ENCODE measurements at places on chromosomes 16 and 17.

DNA sequence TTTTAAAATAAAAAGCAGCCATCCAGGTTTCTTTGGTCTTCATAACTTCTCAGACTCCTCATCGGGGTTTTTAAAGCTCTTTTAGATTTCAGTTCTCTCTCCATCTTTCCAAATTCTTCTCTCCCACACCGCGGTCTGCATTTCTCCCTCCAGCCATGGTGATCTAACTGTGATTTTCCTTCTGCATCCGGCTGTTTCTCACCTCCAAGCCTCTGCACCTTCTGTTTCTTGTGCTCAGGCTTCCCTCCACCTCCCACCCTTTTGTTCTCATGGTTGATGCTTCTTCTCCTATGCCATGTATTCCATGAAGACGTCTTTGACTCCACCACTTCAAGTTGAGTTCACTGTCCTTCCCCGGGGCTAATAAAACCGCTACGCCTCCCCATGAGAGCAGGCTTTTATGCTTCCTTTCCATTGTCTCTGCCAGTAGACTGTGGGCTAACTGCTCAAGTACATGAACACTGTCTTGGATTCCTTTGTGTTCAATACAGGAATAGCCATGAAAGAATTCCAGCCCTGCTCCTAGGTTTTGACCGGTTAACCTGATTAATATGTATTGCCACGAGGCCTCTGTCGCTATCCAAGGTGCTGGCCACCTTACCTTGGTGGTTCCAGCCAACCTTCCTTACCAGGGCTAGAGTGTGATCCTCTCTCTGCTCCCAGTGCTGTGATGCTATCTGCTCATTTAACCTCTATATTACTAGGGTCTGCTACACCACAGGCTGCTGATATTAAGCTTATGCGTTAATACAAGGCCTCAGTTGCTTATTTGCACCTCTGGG is 625.1 kb downstream of the HS3ST4 start:
- H3K27ac ChIP-seq = no peak overlapping the region
- H3K4me3 ChIP-seq = no peak overlapping the region
- no peaks in the 10 kb centered on the region for H3K27me3 ChIP-seq

- H3K4me3 ChIP-seq = no peak overlapping the region
- no peaks in the 10 kb centered on the region for H3K27me3 ChIP-seq
- DNase-seq = no peak
- no peaks in the 10 kb centered on the region for H3K36me3 ChIP-seq
- no peaks in the 10 kb centered on the region for H3K4me1 ChIP-seq
These were observed 19.0 kb upstream of the CALB2 start for GRCh38 chr16:71339236-71340171.

GRCh38 chr16:30925632-30925987 is 2.2 kb downstream of the FBXL19 start:
- H3K36me3 ChIP-seq = no peaks in the 10 kb centered on the region
- H3K4me3 ChIP-seq = peak overlapping the region; percentile 2
- H3K27ac ChIP-seq = peak overlapping the region; percentile 79
- peaks cover 19% of the 10 kb centered on the region for H3K4me1 ChIP-seq
- H3K27me3 ChIP-seq = no peaks in the 10 kb centered on the region

- no peaks in the 10 kb centered on the region for H3K4me1 ChIP-seq
- no peak overlapping the region for H3K27ac ChIP-seq
- H3K36me3 ChIP-seq = no peaks in the 10 kb centered on the region
These were observed 180.2 kb upstream of the CHMP6 start for GRCh38 chr17:80811181-80812105.

DNA sequence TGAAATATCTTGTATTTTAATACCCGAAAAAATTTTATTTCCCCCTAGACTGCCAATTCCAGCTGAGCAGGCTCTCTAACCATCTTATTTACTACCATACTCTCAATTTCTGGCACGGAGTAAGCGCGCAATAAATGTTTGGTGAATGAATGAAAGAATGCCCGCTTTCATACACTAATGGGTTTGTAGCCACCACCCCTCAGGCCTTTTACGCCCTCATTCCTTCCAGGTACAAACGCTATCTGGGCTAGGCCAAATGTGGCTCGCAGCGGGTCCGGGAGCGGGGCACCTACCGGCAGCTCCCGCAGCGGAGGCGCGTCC is 536 bp upstream of the PLD2 start:
- H3K27me3 ChIP-seq = no peaks in the 10 kb centered on the region
- peaks cover 7% of the 10 kb centered on the region for H3K4me1 ChIP-seq
- DNase-seq = no peak
- H3K36me3 ChIP-seq = no peaks in the 10 kb centered on the region

DNA sequence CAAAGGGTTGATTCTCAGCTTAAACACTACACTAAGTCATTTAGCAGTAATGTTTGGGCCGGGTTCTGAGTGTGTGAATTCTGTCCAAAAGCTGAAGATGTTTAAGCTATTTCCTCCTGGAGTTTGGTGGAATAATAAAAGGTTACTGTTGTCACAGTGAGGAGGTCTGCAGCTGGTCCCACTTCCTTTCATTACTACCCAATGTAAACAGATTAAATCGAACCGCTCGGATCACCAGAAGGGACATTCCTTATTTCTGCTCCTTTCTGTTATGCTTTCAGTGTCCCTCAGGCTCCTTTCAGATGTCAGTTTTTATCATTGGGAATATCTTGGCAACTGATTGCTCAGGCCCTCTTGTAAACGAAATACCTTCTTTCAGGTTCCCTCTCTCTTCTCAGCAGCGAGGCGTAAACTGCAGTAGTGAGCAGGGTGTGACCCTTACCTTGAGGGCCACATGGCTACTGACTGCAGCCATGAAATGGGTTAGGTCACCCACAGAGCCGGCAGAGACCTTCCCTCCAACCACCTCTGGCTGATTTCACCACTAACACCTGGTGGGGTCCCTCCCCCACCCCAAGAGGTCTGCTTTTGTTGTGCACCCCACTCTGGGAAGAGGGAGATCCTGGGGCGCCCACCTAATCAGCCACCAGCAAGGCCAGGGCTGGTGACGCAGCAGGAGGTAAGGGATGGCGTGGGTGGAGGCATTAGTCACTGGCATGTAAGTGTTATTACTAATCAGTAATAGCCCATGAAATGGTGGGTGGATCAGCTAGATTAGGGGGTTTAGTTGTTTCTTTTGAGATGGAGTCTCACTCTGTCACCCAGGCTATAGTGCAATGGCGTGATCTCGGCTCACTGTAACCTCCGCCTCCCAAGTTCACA is 117.6 kb downstream of the VPS53 start:
- no peak for DNase-seq
- H3K4me3 ChIP-seq = no peak overlapping the region
- H3K36me3 ChIP-seq = no peaks in the 10 kb centered on the region
- no peaks in the 10 kb centered on the region for H3K27me3 ChIP-seq
- H3K27ac ChIP-seq = no peak overlapping the region

DNA sequence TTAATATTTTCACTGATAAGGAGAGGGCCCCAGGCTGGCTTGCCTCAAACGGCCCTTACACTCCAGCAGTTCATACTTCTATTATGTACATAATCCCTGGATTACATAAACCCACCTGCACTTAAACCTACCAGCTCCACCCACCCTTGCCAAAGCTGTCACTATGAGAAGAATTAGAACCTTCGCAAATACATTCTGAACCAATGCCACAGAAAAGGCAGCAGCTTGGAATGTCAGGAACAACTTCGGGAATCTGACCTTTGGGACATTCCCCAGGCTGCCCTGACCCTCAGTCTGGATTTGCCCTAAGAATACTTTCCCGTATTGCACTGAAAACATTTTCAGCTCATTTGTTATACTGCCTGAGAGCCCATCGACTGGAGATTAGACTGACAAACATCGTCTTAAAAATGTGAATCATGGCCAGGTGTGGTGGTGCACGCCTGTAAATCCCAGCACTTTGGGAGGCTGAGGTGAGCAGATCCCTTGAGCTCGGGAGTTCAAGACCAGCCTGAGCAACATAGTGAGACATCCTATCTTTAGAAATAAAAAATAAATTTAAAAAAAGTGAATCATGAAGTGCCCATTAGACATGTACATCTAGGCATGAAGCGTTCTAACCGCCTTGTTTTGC is 21.0 kb upstream of the SEC14L1 start:
- H3K4me3 ChIP-seq = no peak overlapping the region
- no peaks in the 10 kb centered on the region for H3K27me3 ChIP-seq
- peaks cover 39% of the 10 kb centered on the region for H3K4me1 ChIP-seq
- DNase-seq = no peak
- H3K27ac ChIP-seq = peak overlapping the region; percentile 15
- no peaks in the 10 kb centered on the region for H3K36me3 ChIP-seq

GRCh38 chr16:21277045-21277926 is 804 bp downstream of the CRYM start:
- no peak overlapping the region for H3K4me3 ChIP-seq
- no peaks in the 10 kb centered on the region for H3K27me3 ChIP-seq
- H3K4me1 ChIP-seq = peaks cover 10% of the 10 kb centered on the region

DNA sequence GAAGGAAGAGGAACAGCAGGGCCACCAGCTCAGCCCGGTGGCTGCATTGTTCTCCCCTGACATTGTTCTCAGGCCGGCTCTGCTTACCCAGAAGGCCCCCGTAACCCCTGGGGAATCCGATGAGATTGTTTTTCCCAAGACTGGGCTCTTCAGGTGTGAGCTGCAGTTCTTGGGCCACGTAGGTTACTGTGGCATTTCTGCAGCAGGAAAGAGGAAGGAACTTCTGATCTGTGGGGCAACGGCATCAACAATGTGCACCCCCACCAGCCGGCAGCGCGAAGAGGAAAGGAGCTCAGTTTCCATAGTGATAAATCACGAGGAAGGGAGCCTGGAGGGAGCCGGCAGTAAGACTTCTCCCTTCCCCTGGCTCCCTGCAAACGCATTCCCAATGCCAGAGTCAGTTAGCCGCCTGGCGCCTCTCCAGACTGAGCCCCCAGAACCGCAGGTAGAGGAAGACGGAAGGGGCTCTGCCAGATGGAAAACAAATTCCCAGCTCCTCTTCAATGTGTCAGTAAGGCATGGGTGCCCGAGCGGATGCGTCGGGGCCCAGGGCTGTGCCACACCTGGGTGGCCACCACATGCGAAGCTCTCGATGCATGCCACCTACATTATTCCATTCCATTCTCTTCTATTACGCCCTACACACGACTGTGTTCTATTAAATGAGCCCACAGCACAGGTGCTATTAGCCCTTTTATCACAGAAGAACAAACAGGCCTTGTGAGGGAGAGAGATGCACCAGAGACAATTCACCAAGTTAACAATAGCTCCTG is 21.5 kb upstream of the PECAM1 start:
- peak; percentile 39 for DNase-seq
- peak overlapping the region; percentile 10 for H3K27ac ChIP-seq
- no peaks in the 10 kb centered on the region for H3K36me3 ChIP-seq
- peaks cover 26% of the 10 kb centered on the region for H3K4me1 ChIP-seq
